Activated T-helper 9 cell treated with anti-CD3 and anti-CD28 coated beads, Interleukin-2, amount 50 U/mL, for 16 hours (primary cell): ENCODE measurements at places on chromosomes 3 and 15.

DNA sequence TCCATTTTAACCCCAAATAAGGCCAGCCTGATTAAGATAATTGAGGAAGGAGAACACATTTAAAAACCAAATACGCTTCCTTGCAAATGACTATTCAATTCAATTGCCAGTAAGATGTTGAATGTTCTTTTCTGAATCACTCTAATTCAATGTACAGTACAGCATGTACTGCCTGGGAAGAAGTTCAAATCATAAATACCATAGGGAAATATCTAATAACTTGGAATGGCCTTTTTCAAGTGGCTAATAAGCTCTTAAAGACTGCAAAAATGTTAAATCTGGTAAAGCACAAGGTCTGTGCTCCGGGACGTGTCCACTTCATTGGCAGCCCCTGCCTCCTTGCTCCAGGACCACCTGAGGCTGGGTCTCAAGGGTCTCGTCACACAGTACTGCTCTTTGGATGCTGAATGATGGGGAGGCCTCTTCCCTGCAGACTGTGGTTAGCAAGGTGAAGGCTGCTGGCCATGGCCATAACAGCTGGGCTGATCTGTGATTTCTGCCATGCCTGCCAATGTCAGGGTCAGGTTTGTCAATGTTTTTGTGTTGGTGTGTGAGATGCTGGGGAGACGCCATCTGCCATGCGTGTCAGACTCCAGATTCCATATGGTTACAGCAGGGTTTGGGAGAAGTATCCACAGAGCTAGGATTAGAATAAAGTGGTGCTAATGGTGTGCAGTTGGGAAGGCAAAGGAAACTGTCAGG is 300.5 kb downstream of the ADAMTS17 start:
- DNase-seq, result no peak

DNA sequence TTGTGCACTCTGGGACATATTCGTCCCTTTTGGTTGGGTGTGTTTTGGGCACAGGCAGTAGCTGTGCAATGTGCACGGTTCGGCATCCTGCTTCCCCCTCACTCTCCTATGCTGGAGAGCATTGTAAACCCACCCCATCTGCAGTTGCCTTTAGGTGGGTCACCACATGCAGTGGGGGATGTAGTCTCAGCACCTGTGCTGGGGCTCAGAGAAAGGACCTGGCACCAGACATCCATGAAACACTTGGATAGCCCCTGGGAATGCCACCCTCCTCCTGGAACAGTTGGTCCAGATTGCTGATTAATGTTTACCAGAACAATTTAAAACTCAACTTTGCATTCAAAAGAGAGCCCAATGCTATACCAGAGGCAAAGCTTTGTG is 123.9 kb upstream of the MEF2A start:
- no peak for DNase-seq

DNA sequence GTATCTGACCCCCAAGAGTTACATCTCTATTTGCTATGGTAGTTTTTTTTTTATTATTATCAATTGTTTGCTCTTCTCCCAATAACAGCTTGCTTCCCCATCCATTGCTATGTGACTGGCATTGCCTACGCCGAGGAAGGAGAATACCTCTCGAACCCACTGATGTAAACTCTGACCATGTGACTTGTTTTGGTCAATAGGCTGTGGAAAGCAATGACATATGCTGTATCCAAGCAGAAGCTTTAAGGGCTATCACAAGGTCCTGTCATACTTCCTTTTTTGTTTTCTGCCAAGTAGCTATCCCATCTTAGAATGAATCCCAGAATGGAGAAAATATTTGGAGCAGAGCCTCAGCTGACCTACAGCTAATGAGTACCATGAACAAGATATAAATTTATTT is 111.0 kb upstream of the FRMD4B start:
- no peak for DNase-seq

DNA sequence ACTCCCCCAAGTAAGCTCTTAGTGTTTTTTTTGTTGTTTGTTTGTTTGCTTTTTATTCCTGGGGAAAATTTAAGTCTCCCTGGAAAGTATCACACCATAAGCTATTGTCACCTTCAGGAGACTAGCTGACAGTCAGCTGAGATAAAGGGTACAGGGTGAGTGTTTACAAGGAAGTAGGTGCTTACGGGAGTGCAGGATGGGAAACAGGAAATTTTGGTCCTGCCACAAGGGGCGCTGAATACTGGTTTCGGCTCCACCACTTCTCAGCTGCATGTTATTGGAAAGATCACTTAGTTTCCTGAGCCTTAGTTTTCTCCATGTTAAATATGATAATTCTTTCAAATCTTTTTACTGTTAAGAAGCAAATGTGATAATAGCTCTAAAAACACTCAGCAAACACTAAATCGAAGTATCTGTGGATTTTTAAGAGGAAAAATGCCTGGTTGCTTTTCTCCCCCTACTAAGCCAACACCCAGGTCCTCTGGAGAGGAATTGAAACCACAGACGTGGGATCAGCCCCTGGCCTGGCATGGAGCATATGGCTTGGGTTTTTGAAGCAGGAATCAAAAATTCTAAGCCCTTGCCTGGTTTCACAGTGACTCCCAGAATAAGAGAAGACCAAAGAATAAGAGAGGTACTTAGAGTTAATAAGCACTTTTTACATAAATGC is 90.7 kb downstream of the SCN11A start:
- DNase-seq, result no peak

DNA sequence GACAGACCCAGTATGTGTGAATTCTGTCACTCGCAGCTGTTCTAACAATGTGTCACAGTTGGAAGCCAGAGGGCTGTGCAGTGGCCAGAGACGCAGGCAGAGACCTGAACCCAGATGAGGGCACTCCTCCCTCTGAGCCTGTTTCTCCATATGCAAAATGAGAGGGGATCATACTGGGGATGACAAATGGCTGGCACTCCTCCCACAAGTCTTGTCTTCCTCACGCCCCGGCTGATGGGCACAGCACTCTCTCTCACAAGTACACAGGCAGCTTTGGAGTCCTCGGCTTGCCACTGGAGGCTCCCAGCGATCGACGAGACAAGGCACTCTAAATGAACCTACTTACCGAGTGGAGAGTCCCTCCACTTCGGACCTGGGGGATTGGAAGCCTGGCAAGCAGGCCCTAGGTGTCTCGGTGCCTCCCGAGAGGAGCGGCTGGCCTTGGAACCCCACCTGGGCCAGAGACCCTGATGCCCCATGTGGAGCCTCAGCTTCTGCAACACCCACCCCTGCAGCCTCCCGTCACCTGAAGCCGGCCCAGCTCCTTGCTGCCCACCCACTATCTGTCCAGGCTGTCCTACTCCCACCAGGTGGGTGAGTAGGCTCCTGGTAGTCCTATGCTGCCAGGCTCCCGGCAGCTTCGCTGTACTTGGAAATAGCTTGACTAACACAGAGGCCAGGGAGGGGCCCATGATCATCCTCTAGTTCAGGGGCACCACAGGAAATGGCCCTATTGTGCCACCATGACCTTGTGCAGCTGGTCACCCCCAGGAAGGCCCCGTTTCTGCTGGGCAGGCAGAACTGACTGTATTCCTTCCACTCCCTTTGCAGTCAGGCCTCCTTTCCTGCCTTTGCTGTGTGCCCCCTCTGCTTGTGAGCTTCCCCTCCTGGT is 65.0 kb upstream of the IQSEC1 start:
- DNase-seq, result no peak

DNA sequence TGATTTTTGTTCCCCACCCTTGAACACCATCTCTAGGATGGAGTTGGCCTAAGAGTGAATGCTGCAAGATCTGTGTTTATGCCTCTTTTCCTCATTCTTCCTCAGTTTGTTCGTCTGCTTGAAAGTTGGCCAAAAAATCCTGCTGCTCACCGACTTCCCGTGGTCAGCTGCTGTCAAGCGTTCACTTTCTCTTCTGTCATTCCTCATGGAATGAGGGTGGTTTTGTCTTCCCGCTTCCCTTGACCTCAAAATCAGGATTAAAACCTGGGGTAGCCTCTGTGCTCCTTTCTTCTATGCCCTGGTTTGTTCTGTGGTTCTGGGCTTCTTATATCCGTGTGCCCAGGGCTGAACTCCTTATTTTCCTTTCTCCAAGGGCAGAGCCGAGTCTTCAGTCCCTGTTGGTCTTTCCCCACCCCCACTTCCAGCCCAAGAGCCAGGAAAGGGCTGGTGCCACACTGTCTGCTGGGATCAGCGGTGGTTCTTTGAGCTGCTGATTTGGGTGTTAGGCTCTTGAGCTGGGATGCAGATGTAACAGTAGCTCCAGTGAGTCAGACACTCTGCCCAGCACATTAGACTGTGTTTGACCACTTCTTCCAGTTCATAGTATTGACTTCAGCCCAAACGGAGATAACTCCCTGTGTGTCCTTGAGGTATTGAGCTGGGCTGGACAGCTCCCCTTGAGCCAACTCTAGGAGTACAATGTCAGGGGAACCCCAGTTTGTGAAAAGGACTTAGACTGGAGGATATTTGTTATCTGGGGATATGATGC is 2.3 kb downstream of the SERF2 start:
- DNase-seq, result no peak

GRCh38 chr15:44066211-44066827 is 128.8 kb downstream of the FRMD5 start:
- peak; percentile 33 for DNase-seq

GRCh38 chr3:15629860-15630597 is 28.5 kb downstream of the BTD start:
- peak; percentile 18 for DNase-seq

DNA sequence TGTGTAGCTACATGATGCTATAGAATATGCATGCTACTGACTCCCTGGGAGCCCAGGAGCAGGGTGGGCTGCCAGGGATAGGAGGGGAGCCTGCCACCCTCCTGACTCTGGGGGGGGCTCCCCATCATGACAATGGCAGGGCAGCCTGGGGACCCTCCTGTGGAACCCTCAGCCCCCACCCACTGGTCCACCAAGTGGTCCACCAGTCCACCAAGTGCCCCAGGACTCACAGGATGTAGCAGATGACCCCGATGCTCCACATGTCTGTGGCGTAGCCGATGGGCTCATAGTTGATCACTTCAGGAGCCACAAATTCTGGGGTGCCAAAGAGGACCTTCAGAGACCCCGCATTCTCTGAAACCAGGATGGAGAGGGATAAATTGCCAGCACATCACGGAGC is 53.0 kb upstream of the HACD2 start:
- DNase-seq, result no peak

DNA sequence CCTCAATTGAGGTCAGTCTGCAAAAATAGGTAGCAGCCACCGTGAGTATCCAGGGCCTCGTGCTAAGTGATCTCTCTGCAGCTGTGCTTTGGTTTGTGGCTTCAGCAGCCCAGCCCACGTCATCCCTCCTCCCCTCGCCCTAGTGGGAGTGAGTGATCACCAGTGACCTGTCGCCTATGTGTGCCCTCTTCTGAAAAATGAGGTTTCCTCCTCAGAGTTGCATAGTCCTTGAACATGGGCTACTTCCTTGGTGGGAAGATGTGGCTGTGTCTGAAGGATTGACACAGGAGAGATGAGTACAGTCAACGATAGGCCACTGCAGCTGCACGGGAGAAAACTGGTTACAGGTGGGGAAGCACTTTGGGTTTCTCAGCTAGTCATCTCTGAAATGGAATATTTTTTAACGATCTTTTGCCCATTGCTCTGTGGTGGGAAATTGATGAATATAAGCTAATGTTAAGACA is 144.8 kb upstream of the BHLHE40 start:
- peak; percentile 68 for DNase-seq

DNA sequence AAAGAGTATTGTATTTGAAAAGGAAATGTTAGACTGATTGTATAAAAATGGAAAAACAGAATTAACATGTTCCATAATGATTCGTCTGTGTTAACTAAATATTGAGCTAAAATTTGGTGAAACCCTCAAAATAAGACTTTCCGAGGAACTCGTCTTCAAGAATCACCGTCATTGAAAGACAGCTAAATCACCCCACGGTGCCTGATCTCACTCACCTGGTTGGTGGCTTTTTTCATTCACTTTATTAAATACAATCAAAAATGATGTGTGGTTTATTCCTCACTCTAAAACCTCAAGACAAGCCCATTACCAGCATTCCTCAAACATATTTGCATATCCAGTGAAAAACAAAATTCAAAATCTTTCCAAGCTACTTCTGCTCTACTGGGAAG is 153.9 kb downstream of the FOXP1 start:
- no peak for DNase-seq

DNA sequence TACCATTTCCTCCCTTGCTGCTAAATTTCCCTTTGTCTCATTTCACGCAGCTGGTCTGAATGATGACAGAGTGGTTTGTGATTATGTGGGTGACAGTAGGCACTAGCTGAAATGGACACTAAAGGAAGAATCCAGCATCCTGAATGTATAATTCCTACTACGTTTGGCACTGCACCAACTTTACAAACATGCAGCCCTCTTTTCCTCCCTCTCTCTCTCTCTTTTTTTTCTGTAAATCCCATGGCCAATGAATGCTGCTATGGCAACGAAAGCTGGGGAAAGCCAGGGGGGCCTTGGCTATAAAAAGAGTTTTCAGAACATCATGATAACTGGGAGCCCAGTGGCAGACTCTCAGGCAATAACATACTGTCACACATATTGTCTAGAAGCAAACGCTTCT is 367.2 kb upstream of the AGTR1 start:
- DNase-seq, result no peak

GRCh38 chr15:101669744-101670143 is 17.6 kb upstream of the TM2D3 start:
- DNase-seq, result no peak

GRCh38 chr15:41852736-41853590 is 14.3 kb downstream of the PLA2G4B start:
- DNase-seq, result no peak

- DNase-seq, result no peak
Observed at GRCh38 chr3:133756716-133757694, 10.8 kb downstream of the TF start.

DNA sequence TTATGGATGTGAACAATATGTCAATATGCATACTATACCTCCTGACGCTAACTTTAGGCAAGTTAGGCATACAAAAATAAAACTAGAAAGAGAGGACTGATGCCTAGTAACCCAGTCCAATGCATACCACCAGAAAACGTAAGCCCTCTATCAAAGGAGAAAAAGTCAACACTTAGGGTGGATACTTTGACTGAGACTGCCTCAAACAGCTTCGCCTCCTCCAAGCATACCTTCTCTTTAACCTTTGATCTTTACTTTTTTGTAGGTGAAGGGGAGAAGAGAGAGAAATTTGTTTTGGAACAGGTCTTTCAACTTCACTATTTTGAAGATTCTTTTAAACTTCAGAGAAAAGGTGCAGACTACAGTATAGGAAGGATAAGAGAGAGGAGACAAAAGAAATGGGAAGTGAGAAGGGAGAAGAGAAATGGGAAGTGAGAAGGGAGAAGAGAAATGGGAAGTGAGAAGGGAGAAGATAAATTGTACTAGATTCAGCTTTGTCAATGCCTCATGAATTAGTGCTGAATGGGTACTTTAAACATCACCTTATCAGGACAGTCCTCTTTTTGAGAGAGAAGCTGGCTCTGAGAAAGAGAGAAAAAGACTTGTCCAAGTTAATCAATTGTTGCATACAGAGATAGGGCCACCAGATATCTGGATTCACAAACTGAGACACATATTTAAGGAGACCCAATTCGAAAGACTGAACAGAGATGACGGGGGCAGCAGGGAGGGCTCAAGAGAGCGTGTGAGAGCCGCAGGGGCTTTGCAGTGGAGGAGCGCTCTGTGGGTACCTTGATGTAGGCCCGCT is 1.0 kb downstream of the P3H2 start:
- no peak for DNase-seq
